Cardiac ventricle fibroblast (primary cell): ENCODE measurements at places on chromosomes 6 and 20. TPM values are rescaled to one million over a fixed set of nuclear protein-coding genes. Genes with fewer than 3 reads are reported as not detected.

Gene PGC
- total RNA-seq = not detected in 2 replicates

Gene SNAP25
- total RNA-seq = 0.31 and 0.49 TPM in 2 replicates

Gene CRISP3
- total RNA-seq = not detected in 2 replicates

Gene DEFB115
- not detected in 2 replicates for total RNA-seq

Gene TRIM40
- total RNA-seq = not detected in 2 replicates

Gene PTCRA
- total RNA-seq = not detected in 2 replicates

Gene ALDH8A1
- 0.59 TPM in 1 of 2 replicates, not detected in the other for total RNA-seq

Gene ECT2L
- total RNA-seq = 0.06 and 0.20 TPM in 2 replicates

Gene RRAGD
- total RNA-seq = 0.20 and 0.75 TPM in 2 replicates

Gene PPP1R3G
- 2.6 and 3.0 TPM in 2 replicates for total RNA-seq

Gene SPATS1
- total RNA-seq = not detected in 2 replicates

Gene HCRTR2
- not detected in 2 replicates for total RNA-seq

Gene HLA-DRA
- total RNA-seq = 0.29 TPM in 1 of 2 replicates, not detected in the other

Gene BPIFB4
- 0.06 and 0.24 TPM in 2 replicates for total RNA-seq

Gene FOXA2
- total RNA-seq = not detected in 2 replicates

Gene RAB32
- 28.5 and 34.8 TPM in 2 replicates for total RNA-seq

Gene BHLHE23
- total RNA-seq = not detected in 2 replicates

Gene GGTLC1
- not detected in 2 replicates for total RNA-seq

Gene PDE7B
- total RNA-seq = 37.7 and 41.9 TPM in 2 replicates

Gene GPR6
- total RNA-seq = not detected in 2 replicates

Gene GPLD1
- 0.19 and 0.44 TPM in 2 replicates for total RNA-seq

Gene CENPQ
- total RNA-seq = 2.4 and 2.7 TPM in 2 replicates

Gene FAM184A
- total RNA-seq = 0.56 and 0.83 TPM in 2 replicates

Gene JPH2
- 0.25 TPM in 1 of 2 replicates, not detected in the other for total RNA-seq
